ENCODE measurements at places on chromosomes 6 and 20. TPM values are rescaled to one million over a fixed set of nuclear protein-coding genes. Genes with fewer than 3 reads are reported as not detected.

EDN1 gene
- 0.47 TPM for total RNA-seq

PHACTR3 gene
- not detected for total RNA-seq

BEND6 gene
- not detected for total RNA-seq

PNLDC1 gene
- total RNA-seq, result 0.75 TPM

HLA-G gene
- total RNA-seq, result 0.75 TPM

ANKRD60 gene
- not detected for total RNA-seq

MYB gene
- total RNA-seq, result 20.9 TPM
